M059J (cell line): ENCODE measurements at places on chromosomes 13 and 19. TPM values are rescaled to one million over a fixed set of nuclear protein-coding genes. Genes with fewer than 3 reads are reported as not detected.
A peak's percentile ranks its signal among the peaks of the same experiment; 100 is the strongest.

GRCh38 chr13:36096461-36097416 lies 34.4 kb downstream of the DCLK1 start:
- DNase-seq, result no peak

The OR10H1 gene
- not detected in 2 replicates for total RNA-seq

DNA sequence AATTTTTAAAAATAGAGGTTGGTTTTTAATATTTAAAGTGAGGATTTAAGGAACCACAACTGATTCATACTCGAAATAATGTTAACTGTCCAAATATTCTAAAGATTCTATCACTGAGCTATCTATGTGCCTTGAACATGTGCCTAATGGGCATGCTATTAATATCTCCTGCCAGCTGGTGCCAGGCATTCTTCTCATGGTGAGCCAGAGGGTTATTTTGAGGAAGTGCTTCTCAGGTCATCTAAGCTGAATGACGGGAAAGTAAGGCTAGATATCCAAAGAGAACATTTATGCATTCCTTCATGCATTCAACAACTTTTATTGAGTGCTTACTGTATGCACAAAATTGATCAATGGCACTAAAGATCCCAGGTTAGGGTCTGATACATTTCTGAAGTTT lies 138.2 kb downstream of the PIBF1 start:
- no peak for DNase-seq

GRCh38 chr19:31597616-31598015 lies 248.4 kb upstream of the TSHZ3 start:
- no peak for DNase-seq

The NEK3 gene
- total RNA-seq, result 2.2 and 4.2 TPM in 2 replicates

DNA sequence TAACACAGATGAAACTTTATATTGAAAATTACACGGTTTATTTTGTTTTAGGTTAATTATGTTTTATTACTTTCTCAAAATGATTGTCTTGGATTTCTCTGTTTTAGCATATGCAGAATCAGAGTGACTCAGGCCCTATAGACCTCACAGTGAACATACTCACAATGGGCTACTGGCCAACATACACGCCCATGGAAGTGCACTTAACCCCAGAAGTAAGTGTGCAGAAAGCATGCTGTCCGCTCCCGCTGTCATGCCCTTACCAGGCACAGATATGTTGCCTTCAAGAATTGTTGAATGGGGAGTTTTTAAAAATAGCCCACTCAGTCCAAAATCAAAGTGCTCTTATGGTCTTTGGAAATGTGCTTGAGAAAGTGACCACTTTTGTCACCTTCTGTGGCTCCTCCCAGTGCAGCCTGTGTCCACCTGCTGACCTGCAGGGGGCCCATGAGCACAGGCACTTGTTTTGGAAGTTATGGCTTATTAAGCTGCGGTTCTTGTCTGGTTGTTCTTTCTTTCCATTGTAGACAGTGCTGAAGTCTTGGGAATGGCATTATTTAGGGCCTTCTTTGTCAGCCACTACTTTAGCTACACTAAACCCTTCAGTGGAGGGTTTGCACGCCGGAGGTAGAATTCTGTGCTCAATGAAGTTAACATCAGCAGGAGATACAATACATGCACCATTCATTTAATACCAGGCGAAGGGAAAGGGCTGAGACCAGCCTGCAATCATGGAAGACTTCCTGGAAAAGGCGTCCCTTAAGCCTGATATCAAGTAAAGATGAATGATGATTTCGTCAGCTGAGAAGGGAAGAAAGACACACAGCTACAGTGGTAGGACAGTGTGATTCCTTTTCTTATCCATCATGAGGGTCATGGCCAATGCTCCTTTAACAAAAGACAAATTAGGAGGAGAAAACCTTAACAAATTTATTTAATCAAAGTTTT lies 36.7 kb downstream of the CUL4A start:
- DNase-seq, result peak; percentile 3

The SERPINE3 gene
- not detected in 2 replicates for total RNA-seq

GRCh38 chr19:8681345-8682029 lies 17.1 kb downstream of the ACTL9 start:
- DNase-seq, result no peak

- DNase-seq, result no peak
These were observed 22.7 kb upstream of the MAB21L1 start for GRCh38 chr13:35499196-35499662.

The ZIC5 gene
- total RNA-seq, result 0.07 TPM in 1 of 2 replicates, not detected in the other

GRCh38 chr19:13119627-13120026 lies 1.6 kb downstream of the NACC1 start:
- DNase-seq, result no peak

DNA sequence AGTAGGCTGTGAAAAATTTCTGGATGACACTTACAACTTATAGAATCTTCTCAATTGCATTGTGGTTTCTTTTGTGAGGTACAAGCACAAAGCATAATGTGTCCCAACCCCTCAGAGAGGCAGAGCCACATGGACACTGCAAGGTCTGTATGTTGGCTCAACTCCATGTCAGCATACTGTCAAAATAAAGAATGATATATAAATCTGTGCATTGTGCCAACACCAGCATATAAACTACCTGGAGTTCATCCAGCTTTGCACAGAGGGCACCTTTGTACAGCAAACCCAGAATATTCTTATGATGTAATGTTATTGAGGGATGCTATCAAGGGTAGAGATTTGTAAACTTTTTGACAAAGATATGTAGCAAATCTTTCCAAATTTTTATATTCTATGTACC lies 1065.8 kb upstream of the MIR17HG start:
- DNase-seq, result no peak

DNA sequence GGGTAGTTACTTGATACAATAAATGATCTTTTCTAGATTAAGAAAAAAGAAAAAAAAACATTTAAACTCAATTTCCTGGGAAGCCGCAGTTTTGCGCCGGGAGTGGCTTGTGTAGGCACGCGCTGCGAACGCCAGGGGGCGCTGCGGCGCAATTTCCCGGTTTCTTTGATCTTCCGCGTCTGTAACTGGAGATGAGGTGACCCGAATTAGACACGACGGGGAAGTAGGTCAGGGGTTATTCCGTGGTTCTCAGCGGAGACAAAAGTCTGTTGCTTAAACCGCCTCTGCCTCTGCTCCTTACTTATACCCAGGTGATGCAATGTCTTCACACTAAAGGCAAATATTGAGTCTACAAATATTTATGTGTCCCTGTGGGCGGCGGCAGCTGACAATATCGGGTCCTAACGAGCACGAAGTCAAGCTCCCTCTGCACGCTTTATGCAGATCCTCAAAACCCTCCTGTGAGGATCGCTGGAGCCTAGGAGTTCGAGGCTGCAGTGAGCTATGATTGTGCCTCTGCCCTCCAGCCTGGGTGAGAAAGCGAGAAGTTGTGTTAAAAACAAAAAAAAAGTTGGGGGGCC lies 15.2 kb downstream of the STXBP2 start:
- peak; percentile 71 for DNase-seq

GRCh38 chr13:41364043-41364442 lies 53.0 kb downstream of the NAA16 start:
- no peak for DNase-seq

The PCDH20 gene
- total RNA-seq, result 0.12 TPM in 1 of 2 replicates, not detected in the other

The PNMA8C gene
- not detected in 2 replicates for total RNA-seq

The SULT2B1 gene
- total RNA-seq, result not detected in 2 replicates

GRCh38 chr19:10468133-10468532 lies 35.0 kb downstream of the KEAP1 start:
- DNase-seq, result no peak
